ENCODE measurements at places on chromosomes 3 and 15. TPM values are rescaled to one million over a fixed set of nuclear protein-coding genes. Genes with fewer than 3 reads are reported as not detected.

DNA sequence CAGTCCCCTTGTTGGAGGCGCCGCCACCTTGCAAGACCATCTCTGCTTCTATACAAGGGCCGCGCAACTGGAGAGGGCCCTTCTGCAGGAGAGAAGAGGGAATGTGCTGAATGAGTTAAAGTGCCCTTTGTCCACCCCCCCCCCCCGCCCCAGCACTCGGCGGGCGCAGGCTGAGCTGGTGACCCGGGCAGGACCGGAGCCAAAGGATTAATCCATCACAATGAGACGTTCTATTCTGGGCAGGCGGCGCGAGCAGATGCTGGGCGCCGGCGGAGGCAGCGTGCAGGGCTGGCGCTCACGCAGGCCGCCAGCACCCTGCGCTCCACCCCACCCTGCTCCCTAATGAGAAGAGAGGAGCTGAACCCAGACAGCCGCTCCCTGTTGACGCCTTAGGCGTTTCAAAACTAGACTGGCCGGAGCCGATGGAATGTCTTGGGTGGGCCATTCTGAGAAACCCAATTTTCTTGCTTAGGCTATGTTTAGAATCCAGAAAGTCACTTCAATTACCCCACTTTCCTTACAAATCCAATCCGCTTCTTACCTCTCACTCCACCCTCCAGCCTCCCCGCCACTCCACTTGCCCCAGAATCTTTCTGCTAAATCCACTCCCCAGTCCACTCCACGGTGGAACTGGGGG, 32.9 kb downstream of the GJD2 start:
- peak overlapping the region; percentile 35 for H3K27ac ChIP-seq
- peaks cover 59% of the 10 kb centered on the region for H3K4me1 ChIP-seq
- H3K27me3 ChIP-seq, result no peaks in the 10 kb centered on the region

- no peaks in the 10 kb centered on the region for H3K27me3 ChIP-seq
- no peak overlapping the region for H3K27ac ChIP-seq
- peaks cover 9% of the 10 kb centered on the region for H3K4me1 ChIP-seq
- DNase-seq, result no peak
Observed at GRCh38 chr15:31458596-31459399, 132.2 kb downstream of the KLF13 start.

DNA sequence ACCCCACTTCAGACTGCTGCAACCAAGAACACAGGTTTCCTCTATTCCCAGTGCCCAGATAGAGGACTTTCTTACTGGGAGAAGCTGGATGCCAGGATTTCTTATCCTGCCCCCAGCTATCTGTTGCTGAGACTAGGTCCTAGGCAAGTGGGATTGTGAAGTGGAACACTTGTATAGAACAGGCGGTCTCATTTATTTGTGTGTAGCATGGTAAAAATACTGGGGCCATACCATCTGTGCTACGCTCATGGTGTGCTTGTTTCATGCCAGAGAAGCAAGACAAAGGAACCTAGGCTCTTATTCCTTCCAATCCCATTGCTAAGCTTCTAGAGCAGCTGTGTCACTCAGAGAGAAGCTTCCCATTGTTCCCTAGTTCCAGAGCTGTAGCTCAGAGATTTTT, 191.5 kb upstream of the EPHA6 start:
- no peaks in the 10 kb centered on the region for H3K27me3 ChIP-seq
- no peak overlapping the region for H3K27ac ChIP-seq
- DNase-seq, result no peak
- no peaks in the 10 kb centered on the region for H3K36me3 ChIP-seq

- no peak for DNase-seq
- no peaks in the 10 kb centered on the region for H3K36me3 ChIP-seq
- H3K27me3 ChIP-seq, result no peaks in the 10 kb centered on the region
- peak overlapping the region; percentile 53 for H3K27ac ChIP-seq
- no peak overlapping the region for H3K4me3 ChIP-seq
Observed at GRCh38 chr15:85691350-85692240, 103.1 kb downstream of the KLHL25 start.

DNA sequence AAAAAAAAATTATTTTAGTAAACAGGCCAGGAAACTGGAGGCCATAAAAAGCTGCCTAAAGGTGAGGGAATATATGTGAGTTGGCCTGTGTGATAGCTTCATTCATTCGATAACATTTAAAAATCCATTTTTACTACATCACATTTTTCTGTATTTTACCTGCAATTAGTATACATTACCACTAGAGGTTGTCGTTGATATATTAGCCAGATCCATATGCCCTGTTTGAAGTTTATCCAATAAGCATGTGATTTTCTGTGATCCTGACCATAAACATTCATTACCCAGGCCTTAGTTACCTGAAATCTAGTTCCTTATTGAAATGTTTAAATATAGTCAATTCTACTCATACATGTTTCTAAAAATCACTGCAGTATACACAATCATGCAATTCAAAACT, 71.4 kb downstream of the ARNT2 start:
- H3K36me3 ChIP-seq, result no peaks in the 10 kb centered on the region
- no peaks in the 10 kb centered on the region for H3K27me3 ChIP-seq
- H3K27ac ChIP-seq, result no peak overlapping the region
- peaks cover 4% of the 10 kb centered on the region for H3K4me1 ChIP-seq
- no peak overlapping the region for H3K4me3 ChIP-seq

DNA sequence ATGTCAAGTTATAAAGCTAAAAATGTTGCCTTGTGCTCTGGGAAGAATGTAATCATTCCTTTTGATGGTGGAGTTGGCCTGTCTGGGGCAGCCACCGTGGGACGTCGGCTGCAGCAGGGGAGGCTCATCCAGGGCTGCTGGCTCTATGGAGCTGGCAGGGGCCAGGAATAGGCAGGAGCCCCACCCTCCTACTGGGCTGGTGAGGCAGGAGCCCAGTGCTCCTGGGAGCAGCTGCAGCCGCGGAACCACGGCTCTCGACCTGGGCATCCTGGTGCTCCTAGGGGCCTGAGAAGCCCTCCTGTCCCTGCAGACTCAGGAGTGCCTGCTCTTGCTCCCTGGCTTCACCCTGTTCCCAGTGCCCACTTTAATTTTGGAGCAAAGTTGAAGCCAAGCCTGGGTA, 127.1 kb downstream of the DIPK2A start:
- no peak overlapping the region for H3K4me3 ChIP-seq
- no peaks in the 10 kb centered on the region for H3K27me3 ChIP-seq
- DNase-seq, result no peak
- H3K27ac ChIP-seq, result no peak overlapping the region
- no peaks in the 10 kb centered on the region for H3K4me1 ChIP-seq
- no peaks in the 10 kb centered on the region for H3K36me3 ChIP-seq

DNA sequence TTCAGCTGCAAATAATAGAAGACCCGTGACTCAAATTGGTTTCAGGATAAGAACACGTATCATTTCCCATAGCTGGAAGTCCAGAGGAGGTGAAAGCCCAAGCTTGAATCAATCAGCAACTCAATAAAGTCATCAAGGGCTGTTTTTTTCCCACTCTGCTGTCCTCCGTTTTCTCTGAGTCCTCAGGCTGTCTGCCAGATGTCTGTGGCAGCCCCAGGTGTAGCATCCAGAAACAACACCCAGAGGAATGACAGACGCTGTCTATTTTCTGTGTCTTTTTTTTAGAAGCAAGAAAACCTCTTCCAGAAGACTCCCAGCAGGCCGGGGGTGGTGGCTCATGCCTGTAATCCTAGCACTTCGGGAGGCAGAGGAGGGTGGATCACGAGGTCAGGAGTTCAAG, 204.4 kb downstream of the FAM43A start:
- H3K4me3 ChIP-seq, result no peak overlapping the region
- H3K27ac ChIP-seq, result no peak overlapping the region
- no peaks in the 10 kb centered on the region for H3K36me3 ChIP-seq
- no peak for DNase-seq
- H3K27me3 ChIP-seq, result no peaks in the 10 kb centered on the region

Gene SERINC4
- total RNA-seq, result 0.82 TPM

Gene PLCH1
- not detected for total RNA-seq

Gene ADAMTSL3
- 0.86 TPM for total RNA-seq

Measured in gastrocnemius medialis (tissue), 4 donors.